Activated CD8-positive, alpha-beta memory T cell treated with anti-CD3 and anti-CD28 coated beads, Interleukin-2, amount 10 ng/mL, durations not matched to agents 7 days and 5 days (primary cell): ENCODE measurements at places on chromosomes 3 and 15. TPM values are rescaled to one million over a fixed set of nuclear protein-coding genes. Genes with fewer than 3 reads are reported as not detected.

GRCh38 chr3:82143661-82144412 lies 382.4 kb upstream of the GBE1 start:
- H3K4me1 ChIP-seq: no peaks in the 10 kb centered on the region
- no peaks in the 10 kb centered on the region for H3K27me3 ChIP-seq
- H3K36me3 ChIP-seq: no peaks in the 10 kb centered on the region
- no peak overlapping the region for H3K27ac ChIP-seq

DNA sequence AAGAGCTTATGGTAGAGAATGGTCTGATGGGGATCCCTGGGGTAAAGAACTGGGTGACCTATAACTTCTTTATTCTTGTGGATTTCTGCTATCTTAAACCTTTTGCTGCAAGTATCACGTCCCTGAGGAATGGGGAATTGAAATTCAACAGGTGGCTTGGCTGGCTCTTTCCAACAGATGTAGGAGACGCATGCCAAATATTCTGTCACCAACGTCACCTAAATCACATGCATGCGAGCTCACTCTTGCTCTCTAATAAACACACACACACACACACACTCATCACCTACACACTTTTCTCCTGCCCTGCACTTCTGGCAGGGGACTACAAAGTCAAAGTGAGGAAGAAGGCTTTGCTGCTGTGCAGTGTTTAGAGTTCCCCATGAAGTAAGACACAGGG lies 145.8 kb upstream of the NECTIN3 start:
- H3K27ac ChIP-seq: no peak overlapping the region
- H3K27me3 ChIP-seq: peaks cover 8% of the 10 kb centered on the region
- no peak overlapping the region for H3K4me3 ChIP-seq
- H3K36me3 ChIP-seq: no peaks in the 10 kb centered on the region
- no peaks in the 10 kb centered on the region for H3K4me1 ChIP-seq

DNA sequence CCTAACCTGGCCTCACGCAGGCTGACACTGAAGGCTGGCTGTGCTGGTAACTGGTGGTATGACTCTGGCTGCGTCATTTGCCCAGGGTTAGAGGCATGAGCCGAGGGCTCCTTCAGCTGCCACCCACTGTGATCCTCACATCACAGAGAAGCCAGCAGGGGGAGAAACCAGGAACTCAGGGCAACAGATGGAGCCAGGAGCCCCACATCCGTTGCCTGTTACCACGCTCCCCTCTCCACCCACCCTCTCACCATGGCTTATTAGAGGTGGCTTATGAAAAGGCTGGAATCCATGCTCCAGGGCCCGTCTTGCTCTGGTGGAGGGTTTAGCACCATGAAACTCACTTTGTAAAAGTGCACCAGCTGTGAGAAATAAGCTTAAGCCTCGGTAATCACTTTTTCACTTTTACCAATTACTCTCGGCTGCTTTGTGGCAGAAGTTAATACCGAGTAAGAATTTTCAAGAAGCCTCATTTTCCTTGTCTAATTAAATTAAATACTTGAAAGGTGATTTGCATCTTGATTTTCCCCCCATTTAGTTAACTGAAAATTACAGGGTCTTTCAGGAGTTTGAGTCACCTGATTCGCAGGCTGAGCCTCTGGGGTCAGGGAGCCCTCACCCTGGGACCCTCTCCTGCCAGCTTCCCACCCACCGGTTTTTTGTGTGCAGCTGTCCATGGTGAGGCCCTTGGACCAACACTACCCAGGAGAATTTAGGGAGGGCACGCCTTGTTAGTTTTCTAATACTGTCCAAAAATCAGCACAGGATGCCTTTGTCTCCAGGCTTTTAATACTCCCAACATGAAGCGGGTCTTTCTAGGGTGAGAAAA lies 60.9 kb downstream of the ASB7 start:
- DNase-seq: no peak
- H3K36me3 ChIP-seq: no peaks in the 10 kb centered on the region
- peaks cover 14% of the 10 kb centered on the region for H3K27me3 ChIP-seq

PPP1R14D gene
- total RNA-seq: not detected
